ENCODE measurements at places on chromosomes 1 and 21.

DNA sequence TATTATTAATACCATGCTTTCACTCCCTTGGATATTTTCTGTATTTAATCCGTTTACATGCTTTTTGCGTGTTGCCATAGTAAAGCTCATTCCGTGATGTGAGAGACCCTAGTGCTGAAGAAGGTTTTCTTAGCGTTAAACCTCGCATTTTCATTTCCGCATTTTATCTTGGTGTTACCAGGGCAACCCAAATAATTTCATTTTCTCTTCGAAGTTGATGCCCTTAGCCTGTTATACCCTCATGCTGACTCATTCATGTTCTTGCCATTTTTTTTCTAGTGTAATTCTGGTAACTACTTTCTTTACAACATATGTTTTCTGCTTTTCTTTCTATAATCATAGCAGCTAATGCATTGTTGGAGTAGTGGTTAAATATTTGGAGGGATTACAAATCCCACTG, 37.2 kb downstream of the LRRC8C start:
- DNase-seq = no peak

GRCh38 chr1:201295346-201295745, 12.0 kb downstream of the PKP1 start:
- no peak for DNase-seq

DNA sequence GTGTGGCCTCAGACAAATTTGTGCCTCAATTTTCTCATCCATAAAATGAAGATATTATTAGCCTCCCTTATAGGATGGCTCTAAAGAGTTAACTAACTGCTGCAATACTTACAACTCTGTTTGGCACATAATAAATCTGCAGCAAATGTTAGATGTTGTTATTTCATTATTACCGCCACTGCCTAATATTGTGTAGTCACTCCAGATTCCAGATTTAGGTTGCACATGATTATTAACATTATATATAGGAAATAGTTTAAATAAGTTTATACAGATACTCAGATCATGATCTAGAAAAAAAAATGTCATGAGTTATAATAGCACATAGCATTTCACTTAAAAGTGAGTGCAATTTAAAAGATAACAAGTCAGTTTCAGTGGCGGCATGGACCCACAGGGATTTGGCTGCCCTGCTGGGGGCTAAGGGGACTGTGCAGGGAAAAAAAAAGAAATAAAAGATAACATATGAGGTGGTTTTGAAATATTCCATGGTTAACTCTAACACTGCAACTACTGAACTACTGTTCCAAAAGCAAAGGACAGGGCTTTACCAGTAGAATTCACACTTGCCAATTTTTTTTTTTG, 170.4 kb downstream of the TGFBR3 start:
- no peak for DNase-seq

- no peak for DNase-seq
Observed at GRCh38 chr1:245142171-245142798, 12.5 kb upstream of the KIF26B start.
